ENCODE measurements at places on chromosomes 3 and 15.

- DNase-seq: no peak
These were observed 269.4 kb upstream of the PEX5L start for GRCh38 chr3:180306155-180306554.

- DNase-seq: no peak
These were observed at the start of gene ANKRD34C for GRCh38 chr15:79282371-79283251. Gene ANKRD34C (plus strand): TSS chr15:79282722. CDS start chr15:79293285, 10,563 bp downstream.

- DNase-seq: no peak
These were observed 31.9 kb upstream of the THSD4 start for GRCh38 chr15:71083349-71083748.

DNA sequence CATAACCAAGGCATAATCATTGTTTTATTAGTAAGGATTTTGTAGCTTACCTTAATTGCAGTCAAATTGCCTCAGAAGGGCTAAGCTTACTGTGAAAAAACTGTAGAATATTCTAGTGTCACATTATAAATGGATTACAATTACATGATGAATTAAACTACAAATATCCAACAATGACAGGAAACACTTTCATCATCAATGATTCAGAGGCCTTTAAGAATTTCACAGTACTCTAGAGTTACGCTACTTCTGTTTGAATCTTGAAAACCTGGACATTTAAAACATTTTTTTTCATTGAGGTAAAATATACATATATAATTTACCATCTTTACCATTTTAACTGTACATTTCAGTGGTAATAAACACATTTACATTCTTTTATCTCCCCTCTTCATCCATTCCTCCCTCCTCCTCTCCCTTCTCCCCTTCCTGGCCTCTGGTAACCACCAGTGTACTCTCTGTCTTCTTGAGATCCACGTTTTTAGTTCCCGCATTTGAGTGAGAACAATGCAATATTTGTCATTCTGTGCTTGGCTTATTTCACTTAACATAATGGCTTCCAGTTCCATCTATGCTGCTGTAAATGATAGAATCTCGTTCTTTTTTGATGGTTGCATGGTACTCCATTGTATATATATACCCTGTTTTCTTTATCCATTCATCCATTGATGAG is 54.7 kb downstream of the GJD2 start:
- no peak for DNase-seq

- DNase-seq: no peak
These were observed 419 bp downstream of the FAM227B start for GRCh38 chr15:49620199-49620598.

- DNase-seq: no peak
These were observed 28.5 kb downstream of the RTF1 start for GRCh38 chr15:41445399-41445798.

GRCh38 chr3:88142094-88142624 is 7.6 kb upstream of the C3orf38 start:
- no peak for DNase-seq

DNA sequence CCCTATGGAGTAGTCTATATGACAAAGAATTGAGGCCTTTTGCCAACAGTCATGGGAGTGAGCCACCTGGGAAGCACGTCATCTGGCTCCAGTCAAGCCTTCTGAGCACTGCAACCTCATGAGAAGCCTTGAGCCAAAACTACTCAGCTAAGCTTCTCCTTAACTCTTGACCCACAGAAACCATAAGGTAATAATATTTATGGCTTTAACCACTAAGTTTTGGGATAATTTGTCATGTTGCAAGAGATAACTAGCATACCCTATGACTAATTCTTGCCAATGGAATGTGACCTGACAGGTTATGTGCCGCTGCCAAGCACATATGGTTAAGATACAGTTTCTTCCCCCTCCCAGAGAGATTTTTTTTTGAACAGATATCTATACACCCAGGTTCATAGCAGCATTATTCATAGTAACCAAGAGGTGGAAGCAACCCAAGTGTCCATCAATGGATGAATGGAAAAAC is 11.8 kb upstream of the SLC6A11 start:
- no peak for DNase-seq

GRCh38 chr3:72003936-72004335 is 219.0 kb upstream of the PROK2 start:
- no peak for DNase-seq

GRCh38 chr3:139311557-139311956 is 32.3 kb upstream of the MRPS22 start:
- DNase-seq: no peak

DNA sequence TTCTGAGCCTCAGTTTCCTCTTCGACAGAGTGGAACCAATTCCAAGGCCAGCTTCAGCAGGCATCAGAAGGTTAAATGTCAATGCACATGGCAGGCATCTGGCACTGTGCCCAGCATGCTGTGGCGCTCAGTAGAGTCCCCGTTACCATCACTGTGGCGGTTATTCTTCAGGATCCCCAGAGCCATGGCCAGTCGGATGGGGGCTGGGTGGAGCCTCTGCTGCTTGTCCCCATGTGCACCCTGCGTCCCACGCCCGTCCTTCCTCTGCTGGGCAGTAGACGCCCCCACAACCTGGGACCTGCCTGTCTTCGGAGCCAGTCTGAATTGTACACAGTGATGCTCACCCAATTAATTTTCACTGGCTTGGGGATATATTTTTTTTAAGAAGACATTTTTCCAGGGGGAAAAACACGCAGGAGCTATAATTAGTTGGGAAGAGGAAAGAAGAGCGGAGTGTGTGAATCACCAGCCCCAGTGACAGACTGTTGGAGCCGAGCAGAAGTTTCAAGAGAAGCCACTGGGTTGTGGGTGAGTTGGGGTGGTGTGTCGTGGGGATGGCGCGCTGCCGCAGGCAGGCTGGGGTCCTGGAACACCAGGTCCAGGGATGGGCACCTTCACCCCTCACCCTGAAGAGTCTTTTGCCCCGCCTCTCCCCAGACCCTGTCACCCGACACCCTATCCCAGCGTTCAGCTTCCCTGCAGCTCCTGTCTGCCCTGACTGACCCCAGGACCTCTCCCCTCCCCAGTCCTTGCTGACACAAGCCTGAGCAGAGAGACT is 26.8 kb upstream of the RPL29 start:
- no peak for DNase-seq
